M059J (cell line): ENCODE measurements at places on chromosomes 2 and 18. TPM values are rescaled to one million over a fixed set of nuclear protein-coding genes. Genes with fewer than 3 reads are reported as not detected.
A peak's percentile ranks its signal among the peaks of the same experiment; 100 is the strongest.

IL36A gene
- not detected in 2 replicates for total RNA-seq

SFTPB gene
- total RNA-seq = not detected in 2 replicates

ANXA4 gene
- 9.1 and 16.9 TPM in 2 replicates for total RNA-seq

CASP8 gene
- 15.0 and 27.0 TPM in 2 replicates for total RNA-seq

MAPK4 gene
- total RNA-seq = not detected in 2 replicates

QPCT gene
- total RNA-seq = 62.5 and 79.6 TPM in 2 replicates

RBBP8 gene
- total RNA-seq = 53.9 and 67.0 TPM in 2 replicates

MARCHF4 gene
- total RNA-seq = 5.0 and 6.5 TPM in 2 replicates

DNA sequence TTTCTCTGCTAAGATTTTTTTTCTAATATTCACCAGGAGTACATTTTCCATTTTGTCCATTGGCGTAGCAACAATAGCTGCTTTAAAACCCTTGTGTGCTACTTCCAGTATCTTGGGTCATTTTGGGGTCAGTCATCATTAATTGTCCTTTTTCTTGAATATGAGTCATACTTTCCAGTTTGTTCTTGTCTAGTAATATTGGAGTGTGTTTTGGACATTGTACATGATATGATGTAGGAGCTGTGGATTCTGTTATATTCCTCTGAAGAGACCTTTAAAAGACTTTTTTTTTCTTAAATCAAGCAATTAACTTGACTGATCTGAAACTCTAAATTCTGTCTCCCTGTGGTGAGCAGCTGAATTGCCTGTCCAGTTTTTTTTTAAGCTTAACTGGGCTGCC lies 40.8 kb downstream of the AGPS start:
- peak; percentile 42 for DNase-seq

- DNase-seq = peak; percentile 61
These were observed 101.0 kb downstream of the GPD2 start for GRCh38 chr2:156537141-156537540.

GRCh38 chr18:21632393-21632792 lies 20.3 kb downstream of the SNRPD1 start:
- peak; percentile 13 for DNase-seq

DNA sequence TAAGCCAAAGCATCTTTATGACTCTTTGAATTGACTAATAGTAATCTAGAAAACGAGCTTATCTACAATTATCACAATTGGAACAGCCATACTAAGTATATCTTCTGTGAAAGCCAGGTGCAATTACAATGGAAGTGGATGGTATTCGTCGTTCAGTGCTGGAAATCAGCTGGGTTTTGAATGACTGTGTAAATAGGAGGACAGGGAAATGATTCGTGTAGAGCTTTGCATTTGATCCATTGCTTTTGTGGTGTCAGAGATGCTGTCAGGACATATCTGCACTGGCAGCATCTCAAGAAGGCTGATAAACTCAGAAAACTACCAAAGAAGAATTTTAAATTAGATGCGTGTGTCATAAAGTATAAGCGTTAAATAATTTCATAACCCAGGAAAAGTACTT lies 187.1 kb downstream of the ZNF407 start:
- no peak for DNase-seq

- DNase-seq = no peak
These were observed 721.1 kb downstream of the DPP10 start for GRCh38 chr2:115163572-115163971.

DNA sequence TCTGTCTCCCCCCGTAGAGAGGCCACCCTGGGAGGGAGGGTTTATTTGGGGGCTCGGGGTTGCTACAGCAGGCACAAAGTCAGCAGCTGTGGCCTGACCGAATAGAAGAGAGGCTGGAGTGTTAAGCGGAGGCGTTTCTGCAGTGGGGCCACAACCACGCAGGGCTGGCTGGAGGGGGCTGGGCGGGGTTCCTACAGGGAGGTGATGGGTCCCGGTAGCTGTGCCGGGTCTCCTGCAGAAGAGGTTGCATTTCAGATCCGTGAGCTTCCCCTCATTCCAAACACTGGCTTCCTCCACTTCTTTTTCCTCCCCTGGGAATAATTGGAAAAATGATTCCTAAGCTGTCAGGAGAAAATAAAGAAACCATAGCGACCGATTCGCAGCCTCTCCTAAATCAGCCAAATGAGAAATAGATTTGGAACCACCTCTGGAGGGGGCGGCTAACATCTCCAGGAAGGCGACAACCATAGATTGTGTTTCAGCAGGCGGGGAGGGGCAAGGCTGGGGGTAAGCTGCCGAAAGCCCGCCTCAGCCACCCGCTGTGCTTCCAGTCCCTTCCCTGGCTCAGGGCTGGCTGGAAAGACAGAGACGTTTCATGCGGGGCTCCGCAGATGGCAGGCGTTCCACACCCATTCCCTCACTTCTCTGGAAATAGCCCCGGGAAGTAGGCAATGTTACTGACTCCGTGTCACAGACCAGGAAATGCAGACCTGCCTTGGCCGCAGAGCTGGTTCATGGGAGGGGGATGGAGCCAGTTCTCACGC lies 85.6 kb upstream of the TAF1B start:
- DNase-seq = no peak

GRCh38 chr2:233972941-233973575 lies 55.9 kb downstream of the TRPM8 start:
- DNase-seq = peak; percentile 58

DNA sequence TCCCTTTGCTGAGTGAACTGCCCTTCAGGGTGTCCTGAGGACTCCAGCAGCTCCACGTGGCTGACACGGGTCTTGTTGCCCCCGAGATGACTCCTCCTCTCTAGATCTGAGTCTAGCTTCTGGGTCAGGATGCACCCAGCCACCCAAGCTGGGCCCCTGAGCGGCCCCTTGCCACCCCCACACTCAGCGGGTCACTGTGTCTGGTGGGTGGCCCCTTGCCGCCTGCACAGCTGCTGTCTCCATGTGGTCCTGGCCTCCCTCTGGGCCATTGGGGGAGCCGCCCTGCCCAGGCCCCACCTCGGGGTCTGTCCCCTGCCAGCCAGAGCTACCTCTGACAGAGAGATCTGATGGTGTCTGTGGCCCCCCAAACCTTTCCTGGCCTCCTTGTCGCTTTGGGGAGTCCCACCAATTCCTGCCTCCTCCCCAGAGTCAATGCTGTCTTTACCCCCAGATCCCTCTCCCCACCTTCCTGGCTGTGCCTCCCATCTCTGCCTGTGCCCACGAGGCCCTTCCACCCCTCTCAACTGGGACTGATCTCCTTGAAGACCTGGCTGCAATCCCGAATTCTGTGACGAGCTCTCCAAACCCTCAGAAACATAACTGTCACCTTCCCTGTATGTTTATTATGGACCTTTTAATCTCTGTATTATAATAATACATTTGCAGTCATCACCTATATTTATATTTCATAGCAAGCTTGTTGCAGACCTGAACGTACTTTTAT lies 46.5 kb downstream of the TWIST2 start:
- no peak for DNase-seq

GRCh38 chr2:203737360-203737759 lies 30.9 kb downstream of the CD28 start:
- DNase-seq = no peak

DNA sequence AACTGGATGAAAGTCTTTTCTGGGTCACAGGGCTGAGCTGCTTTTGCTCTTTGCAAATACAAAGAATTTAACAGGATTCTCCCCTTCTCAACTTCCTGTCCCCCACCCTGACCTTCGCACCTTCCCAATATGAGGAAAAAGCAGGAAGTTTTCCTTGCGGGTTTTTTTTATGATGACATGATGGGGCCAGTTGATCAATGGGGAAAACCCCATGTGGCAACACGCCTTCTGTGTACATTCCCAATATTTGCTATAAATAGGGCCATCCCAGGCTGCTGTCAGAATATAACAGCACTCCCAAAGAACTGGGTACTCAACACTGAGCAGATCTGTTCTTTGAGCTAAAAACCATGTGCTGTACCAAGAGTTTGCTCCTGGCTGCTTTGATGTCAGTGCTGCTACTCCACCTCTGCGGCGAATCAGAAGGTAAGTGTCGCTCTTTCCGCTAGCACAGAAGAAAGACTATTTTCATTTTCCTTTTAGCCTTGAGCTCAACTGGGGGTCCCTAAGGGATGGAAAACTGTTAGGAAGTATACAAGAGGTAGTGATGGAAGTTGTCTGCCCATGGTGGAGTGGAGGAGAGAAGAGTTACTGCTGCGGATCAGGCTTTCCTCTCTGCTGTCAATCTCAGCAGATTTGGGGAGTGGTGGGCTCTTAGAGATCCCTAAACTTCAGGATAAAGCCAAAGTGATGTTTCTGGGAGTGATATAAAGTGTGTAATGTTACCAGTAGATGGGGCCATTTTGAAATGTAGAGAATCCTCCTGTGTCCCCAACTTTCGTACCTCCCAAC lies at the start of gene CCL20:
Gene CCL20 (plus strand): TSS at position 281 of the 792 bp plus-strand sequence. CDS start 70 bp downstream, at position 351.
- DNase-seq = no peak

GRCh38 chr2:60476206-60476954 lies 77.1 kb downstream of the BCL11A start:
- no peak for DNase-seq

DNA sequence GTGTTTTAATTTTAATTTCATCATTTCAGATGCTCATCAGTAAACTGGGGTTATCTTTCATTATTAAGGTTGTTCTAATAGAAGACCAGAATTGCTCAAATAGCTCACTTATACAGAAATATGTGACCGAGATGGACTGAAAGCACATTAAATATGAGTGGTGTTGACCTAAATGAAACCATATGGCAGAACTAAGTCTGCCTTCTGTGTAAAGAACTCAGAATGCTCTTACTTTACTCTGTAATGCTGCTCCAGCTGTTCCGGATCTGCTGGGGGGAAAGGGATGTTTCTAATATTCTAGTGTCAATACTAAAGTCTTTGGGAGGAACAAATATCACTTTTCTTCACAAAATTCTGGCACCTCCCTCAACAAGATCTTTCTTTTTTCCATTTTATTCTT lies 131.0 kb downstream of the DPP4 start:
- no peak for DNase-seq

DNA sequence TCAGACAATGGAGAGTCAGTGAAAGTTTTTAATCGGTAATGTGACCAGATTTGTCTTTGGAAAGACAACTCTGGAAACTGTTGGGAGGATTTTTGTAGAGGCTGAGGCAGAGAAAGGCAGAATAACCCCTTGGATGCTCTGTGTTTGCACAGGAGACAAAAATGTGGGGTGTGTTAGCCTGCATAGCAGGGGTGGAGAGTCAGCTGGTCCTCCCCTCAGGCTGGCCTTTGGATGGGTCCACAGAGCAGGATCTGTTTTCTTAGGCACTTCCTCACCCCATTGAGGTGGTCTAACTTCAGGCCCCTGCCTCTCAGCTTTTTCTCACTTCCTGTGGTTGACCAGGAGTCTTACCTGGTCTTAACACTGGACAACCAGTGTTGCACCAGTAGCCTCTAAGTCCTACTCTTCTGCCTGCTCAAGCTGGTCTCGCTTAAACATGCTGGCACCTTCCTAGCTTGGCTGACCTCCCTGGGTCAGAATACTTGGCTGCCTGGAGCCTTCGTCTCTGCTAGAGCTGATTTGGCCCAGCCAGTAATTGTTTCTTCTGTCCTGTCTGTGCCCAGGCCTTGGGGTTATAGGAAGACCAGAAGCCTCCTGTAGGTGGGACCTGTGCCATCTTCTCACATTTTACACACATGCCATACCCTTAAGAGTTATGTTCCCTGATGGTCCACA lies 259.8 kb upstream of the RASGRP3 start:
- no peak for DNase-seq

- no peak for DNase-seq
These were observed 91.7 kb upstream of the TRIB2 start for GRCh38 chr2:12624905-12625598.

GRCh38 chr2:176902454-176902853 lies 310.1 kb upstream of the HNRNPA3 start:
- no peak for DNase-seq

DNA sequence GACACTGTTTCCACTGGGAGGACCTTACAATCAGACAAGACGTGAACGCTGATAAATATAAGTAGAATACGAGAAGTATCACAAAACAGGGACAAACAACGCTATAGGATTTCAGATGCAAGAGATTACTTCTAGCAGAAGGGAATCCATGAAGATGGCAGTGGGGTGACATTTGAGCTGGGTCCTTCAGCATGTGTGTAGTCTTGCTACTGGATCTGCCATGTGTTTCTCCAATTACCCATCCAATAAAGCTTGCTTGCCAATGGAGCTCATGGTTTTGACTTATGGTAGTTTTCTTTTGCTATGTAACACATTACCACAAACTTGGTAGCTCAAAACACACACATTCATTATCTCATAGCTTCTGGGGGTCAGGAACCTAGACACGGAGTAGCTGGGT lies 32.8 kb upstream of the LGALSL start:
- DNase-seq = no peak

DNA sequence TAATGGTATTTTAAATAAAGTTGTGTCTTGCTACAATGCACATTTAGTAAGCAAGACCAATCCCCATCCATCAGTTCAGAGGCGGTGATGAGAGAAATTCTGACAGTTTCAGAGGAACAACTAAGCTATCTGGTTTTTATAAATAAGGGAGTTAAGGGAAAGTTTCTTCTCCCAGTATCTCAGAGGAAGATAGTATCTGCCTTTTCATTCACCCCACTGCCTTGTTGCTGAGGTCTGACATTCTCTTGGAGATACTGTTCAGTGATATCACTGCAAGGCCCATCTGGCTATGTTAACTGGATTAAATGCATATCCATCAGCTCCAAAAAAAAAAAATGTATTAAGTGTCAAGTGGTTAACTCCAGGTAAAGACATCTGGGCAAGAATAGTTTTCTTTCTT lies 47.9 kb downstream of the RBMS1 start:
- no peak for DNase-seq

DNA sequence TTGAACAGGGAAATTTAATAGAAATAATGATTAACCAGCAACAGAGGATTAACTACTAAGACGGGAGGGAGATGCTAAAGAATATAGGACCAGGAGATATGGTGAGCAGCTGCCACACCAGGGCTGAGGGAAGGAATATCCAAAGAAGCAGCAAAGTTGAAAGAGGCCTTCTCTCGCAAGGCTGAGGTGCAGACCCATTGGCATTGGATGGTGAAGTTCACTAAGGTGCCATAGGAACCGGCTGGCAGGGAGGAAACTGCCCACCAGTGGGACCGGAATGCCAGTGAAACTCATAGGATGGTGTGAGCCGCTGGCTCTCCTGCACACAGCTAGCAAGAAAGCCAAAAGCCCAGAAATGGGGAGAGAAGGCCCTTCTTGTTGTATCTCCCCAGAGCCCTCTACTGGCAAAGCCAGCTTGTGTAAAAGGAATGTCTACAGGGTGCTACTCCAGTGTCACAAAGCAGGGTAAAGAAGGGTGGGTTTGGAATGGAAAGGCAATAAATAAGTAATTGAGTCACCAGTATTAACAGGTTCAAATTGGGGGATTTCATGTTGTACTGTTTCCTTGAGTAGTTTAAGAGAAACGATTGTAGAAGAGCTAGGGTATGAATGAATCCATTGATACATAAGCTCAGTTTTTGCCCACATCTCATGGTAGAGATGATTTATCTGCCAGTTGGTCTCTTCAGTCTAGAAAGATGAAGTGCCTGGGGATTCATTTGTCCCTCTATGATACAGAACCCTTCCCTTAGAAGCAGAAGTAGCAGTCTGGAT lies 36.0 kb downstream of the FARP2 start:
- peak; percentile 13 for DNase-seq

- DNase-seq = peak; percentile 93
These were observed 54.1 kb upstream of the KLF7 start for GRCh38 chr2:207219676-207220501.

- DNase-seq = peak; percentile 95
These were observed 145.3 kb downstream of the C1D start for GRCh38 chr2:67917332-67918054.
